CD4-positive, CD25-positive, alpha-beta regulatory T cell (primary cell): ENCODE measurements at places on chromosomes 3 and 15. TPM values are rescaled to one million over a fixed set of nuclear protein-coding genes. Genes with fewer than 3 reads are reported as not detected.

DNA sequence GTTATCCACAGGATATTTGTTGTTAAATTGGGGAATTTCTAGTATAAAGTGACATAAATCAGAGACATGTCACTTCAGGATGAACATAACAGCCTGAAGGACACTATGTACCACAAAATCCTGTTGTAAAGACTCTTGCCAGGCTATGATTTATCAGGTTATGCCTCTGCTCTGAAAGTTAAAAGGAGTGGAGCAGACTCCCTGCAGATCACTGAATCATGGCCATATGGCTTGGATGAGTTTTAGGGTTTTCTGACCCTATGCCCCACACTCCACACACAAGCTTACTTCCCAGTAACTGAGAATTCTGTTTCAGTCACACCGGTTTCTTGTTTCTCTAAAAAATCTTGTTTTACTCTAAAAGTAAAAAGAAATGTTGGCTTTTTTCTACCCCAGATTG lies 869.4 kb downstream of the NAALADL2 start:
- H3K27ac ChIP-seq = no peak overlapping the region
- no peak for DNase-seq
- H3K27me3 ChIP-seq = no peaks in the 10 kb centered on the region
- H3K4me1 ChIP-seq = no peaks in the 10 kb centered on the region
- H3K36me3 ChIP-seq = no peaks in the 10 kb centered on the region

The GP9 gene
- polyA plus RNA-seq = not detected

GRCh38 chr3:73332558-73332957 lies 271.1 kb downstream of the EBLN2 start:
- H3K27me3 ChIP-seq = no peaks in the 10 kb centered on the region
- H3K27ac ChIP-seq = no peak overlapping the region
- no peak overlapping the region for H3K4me3 ChIP-seq
- H3K36me3 ChIP-seq = no peaks in the 10 kb centered on the region
- no peaks in the 10 kb centered on the region for H3K4me1 ChIP-seq
- DNase-seq = no peak

- H3K27ac ChIP-seq = no peak overlapping the region
- no peak for DNase-seq
- peaks cover 45% of the 10 kb centered on the region for H3K36me3 ChIP-seq
- H3K4me1 ChIP-seq = peaks cover 2% of the 10 kb centered on the region
Observed at GRCh38 chr15:44573386-44573785, 36.4 kb downstream of the EIF3J start.

DNA sequence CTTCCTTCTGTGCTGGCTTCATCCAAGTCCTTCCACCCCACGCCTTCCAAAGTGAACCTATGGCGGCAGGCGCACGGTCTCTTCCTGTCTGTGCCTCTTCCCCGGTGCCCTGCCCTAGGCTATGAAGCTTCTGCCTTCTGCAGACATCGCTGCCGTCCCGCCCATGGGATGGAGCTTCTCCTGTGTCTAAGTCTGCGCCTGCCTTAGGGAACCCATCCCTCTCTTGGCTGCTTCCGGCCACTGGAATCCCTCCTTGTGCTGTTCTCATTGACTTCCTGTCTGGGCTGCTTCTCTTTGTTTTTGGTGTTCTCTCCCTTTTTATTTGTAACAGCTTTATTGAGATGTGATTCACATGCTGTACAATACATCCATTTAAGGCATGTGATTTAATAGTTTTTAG lies 17.2 kb downstream of the CHCHD6 start:
- H3K36me3 ChIP-seq = no peaks in the 10 kb centered on the region
- H3K27ac ChIP-seq = no peak overlapping the region
- no peak overlapping the region for H3K4me3 ChIP-seq
- no peaks in the 10 kb centered on the region for H3K4me1 ChIP-seq

The ANKUB1 gene
- not detected for polyA plus RNA-seq
